Nucleus accumbens (tissue), 56 donors: ENCODE measurements at places on chromosomes 2 and 18.

- DNase-seq: no peak
Measured at GRCh38 chr18:57466307-57466706, 31.1 kb downstream of the ONECUT2 start.

DNA sequence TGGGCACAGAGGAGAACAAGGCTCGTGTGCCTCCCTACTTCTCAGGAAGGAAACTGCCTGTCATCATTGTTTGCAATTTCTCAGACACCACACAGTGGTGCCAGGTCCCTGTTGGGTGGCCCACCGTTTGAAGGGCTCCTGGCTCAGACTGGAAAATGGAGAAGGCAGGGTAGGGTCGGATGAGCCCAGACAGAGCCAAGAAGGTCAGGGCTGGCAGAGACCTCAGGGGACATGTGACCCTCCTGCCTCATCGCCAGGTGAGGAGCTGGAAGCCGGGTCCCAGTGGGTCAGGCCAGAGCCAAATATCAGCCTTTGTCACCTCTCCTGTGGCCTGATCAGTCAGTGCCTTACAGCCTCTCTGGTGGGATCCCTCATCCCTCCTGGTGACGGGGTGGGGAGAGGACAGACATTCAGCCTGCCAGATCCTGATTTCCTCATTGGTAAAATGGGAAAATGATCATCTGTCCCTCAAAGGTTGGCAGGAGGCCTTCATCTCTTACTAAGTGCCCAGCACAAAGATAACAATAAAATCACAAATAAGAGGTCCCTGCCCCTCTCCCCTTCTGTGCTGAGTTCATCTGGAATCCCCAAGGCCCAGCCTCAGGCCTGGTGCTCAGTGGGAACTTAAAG, 117.6 kb downstream of the CAPN13 start:
- no peak for DNase-seq

- no peak for DNase-seq
Measured at GRCh38 chr2:119647440-119648169, 31.4 kb upstream of the TMEM177 start.

GRCh38 chr2:143575340-143575739, 446.1 kb downstream of the ARHGAP15 start:
- no peak for DNase-seq

- DNase-seq: no peak
Measured at GRCh38 chr2:50727636-50728339, 304.1 kb downstream of the NRXN1 start.

DNA sequence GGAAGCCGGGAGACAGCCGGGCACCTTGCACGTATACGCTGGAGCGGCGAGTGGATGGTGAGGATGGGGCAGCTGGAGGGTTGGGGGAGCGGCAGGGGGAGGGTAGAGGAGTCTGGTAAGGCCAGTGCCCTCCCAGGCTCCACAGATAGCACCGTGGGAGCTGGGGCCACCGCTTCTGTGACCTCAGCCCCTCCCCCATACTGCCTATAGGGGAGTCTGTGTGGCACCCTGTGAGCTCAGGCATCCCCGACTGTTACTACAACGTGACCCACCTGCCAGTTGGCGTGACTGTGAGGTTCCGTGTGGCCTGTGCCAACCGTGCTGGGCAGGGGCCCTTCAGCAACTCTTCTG, 9.9 kb upstream of the GMPPA start:
- no peak for DNase-seq

- DNase-seq: no peak
Measured at GRCh38 chr2:70712916-70713315, 55.1 kb downstream of the ADD2 start.

GRCh38 chr2:36680012-36680411, 16.5 kb upstream of the VIT start:
- no peak for DNase-seq

GRCh38 chr2:8408560-8409460, 273.0 kb upstream of the ID2 start:
- no peak for DNase-seq

- no peak for DNase-seq
Measured at GRCh38 chr2:121219866-121220265, 65.1 kb downstream of the TFCP2L1 start.

- no peak for DNase-seq
Measured at GRCh38 chr18:9765501-9765900, 57.4 kb downstream of the RAB31 start.

DNA sequence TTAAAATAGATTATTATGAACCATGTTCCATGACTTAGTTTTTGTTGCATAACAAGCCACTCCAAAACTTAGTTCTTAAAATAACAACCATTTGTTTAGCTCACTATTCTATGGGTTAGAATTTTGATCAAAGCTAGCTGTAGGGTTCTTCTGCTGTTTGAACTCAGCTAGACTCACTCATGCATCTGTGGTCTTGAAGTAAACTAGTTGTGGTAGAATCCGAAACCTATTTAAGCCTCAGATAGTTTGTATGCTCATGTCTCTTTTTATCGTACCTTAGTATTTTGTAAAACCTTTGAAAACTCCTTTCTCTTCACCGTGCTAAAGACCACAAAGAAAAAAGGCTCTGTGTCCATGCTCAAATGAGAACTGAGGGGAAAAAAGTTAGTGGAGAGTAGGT, 166.6 kb downstream of the XIRP2 start:
- no peak for DNase-seq

DNA sequence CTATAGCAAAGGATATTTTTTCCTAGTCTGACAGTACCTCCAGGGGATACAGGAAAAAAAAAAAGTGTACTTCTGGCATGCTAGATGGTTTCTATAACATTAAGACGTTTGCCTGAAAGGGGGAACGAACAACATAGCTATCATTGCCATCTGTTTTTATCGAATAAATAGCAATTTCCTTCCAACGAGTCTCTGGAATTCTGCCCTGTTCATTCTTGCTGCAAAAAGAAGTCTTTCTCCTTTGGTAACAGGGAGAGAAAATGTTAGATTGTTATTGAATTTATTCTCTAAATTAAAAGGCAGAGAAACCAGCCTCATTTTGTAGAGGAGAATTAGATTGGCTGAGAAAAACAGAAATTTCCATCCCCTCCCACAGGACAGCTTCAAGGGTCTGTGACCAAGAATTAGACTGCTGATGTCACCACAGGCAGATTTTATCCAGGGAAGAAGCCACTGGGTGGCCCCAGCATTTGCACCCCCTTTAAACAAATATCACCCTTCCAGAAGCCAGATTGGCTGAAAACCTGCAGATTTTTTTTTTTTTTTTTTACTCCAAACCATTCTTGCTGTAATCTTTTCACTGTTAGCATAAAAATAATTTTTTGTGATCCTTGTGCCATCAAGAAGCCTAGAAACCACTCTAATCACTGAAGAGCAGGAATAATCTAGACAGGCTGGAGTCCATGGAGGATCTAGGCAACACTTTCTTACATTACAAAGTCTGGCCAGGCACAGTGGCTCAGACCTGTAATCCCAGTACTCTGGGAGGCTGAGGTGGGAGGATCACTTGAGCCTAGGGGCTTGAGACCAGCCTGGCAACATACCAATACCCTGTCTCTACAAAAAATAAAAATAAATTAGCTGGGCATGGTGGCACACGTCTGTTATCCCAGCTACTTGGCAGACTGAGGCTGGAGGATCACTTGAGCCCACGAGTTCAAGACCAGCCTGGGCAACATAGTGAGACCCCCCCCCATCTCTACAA, 12.0 kb downstream of the WDFY1 start:
- DNase-seq: no peak

DNA sequence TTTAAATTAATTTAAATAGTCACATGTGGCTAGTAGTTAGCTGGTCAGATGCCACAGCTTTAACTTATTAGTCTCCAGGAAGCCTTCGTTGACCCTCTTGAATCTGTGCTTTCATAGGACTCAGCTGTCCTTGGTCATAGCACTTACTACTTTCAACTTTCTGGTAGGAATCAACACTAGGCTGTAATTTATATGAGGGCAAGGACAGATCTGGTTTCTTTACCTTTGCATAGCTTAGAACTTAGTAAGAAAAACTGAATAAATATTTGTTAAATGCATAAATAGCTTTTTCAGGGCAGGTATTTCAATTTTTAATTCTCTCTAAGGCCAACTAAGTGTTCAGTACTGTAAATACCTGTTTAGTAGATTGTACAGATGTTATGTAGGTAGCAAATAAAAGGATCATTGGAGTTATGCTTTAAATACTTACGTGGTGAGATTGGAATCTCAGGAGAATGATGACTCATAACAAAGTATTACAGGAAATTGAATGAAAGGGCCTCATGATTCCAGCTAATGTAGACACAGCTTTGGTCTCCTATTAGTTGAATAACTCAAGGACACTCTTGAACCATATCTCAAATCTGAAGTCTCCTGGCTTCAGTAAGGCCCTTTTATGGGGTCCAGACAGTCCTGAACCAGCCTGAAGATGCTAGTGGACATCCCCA, 2.6 kb downstream of the CLIP4 start:
- DNase-seq: no peak

GRCh38 chr2:226782092-226782713, 17.4 kb downstream of the IRS1 start:
- no peak for DNase-seq

GRCh38 chr2:113076954-113077669, 9.3 kb downstream of the IL1F10 start:
- DNase-seq: no peak

GRCh38 chr18:78856569-78857313, 122.9 kb upstream of the SALL3 start:
- no peak for DNase-seq

DNA sequence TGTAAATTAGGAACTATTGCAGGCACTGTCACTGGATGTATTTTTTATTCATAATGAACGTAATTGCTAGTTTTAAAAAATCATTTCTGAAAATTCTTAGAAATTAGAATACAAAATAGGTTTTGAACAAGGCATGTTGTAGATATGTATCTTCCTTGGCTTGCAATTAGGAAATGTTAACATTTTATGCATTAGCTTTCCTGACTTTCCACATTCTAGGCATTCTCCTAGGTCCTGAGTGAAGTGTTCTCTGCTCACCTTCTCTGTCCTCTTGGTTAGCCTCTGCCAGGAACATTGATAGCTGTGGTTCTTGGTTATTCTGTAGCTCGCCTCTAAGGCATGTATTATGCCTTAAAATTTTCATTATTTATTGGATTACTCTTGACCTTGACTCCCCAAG, 130.3 kb downstream of the FHOD3 start:
- no peak for DNase-seq

DNA sequence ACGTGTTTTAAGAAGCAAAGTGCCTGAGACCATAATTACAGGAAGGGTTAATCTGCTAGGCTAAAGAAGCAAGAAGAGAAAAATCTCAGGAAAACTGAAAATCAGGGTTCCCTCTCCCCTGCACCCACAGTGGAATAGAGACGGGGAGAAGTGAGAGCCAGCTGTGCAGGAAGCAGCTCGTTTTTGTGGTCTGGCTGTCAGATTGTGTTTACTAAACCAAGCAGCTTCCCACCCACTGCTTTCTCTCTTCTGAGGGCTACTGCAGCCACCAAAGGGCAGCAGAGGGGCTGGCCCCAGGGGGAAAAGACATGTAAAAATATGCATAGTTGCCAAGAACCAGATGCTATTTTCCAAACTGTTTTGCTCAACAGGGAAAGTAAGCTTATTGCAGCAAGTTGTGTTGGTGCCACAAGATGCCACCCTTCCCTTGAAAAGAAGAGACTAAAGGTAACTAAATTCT, 72.6 kb upstream of the THUMPD2 start:
- no peak for DNase-seq

GRCh38 chr2:96956211-96956610, 30.2 kb downstream of the FAM178B start:
- DNase-seq: no peak

- no peak for DNase-seq
Measured at GRCh38 chr18:13437796-13438506, 219.4 kb downstream of the LDLRAD4 start.

GRCh38 chr2:71592181-71592711, 138.9 kb downstream of the DYSF start:
- DNase-seq: peak; percentile 60

GRCh38 chr2:37507703-37508102, 163.3 kb downstream of the QPCT start:
- no peak for DNase-seq
